CD4-positive, alpha-beta T cell treated with Interleukin-10 for 1 hour (primary cell): ENCODE measurements at places on chromosomes 6 and 20.

GRCh38 chr6:37078814-37079213 is 73.4 kb downstream of the FGD2 start:
- no peak for DNase-seq

- DNase-seq: no peak
Observed at GRCh38 chr20:7879883-7880282, 60.4 kb downstream of the HAO1 start.

DNA sequence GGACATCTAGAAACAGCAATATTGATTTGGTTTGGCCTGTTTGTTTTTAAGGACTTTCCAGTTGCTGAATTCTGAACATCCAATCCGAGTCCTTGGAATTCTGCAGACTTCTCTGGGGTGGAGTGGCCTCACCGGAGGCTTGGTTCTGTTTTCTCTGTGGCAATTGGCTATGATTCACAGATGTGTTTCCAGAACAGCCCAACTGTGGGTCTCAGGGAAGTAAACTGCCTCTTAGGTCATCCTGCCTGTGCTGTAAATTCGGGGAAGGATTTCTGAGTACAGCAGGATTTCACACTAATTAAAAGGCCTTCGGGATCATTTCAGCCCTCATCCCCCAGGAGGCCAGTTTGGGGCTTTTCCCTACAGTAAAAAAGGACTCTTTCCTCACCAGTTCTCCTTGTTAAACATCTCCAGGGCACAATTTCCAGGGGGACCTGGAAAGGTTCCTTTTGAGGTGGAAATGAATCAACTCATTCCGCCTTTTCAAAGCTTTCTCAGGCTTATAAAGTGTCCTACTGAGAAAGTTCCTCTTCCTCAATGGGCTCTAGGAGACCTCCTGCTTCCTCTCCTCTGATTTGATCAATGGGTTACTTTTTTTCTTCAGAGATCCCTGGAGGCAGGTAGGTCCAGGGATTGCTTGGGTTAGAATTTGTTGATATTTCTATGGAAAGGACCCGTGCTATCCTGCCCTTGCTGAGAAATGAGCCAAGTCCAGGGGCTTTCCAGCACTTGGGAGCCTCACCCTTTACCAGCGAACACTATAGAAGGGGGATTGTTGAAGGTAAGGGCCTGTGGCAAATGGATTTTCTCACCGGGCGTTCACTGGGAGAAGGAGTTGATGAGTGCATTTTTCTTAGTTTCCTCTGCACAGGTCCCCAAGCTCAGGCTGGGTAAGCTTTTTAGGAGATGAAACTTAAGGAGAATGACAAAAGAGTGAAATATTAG is 114.6 kb downstream of the CLIC5 start:
- no peak for DNase-seq

GRCh38 chr6:149231778-149232177 is 85.7 kb upstream of the TAB2 start:
- no peak for DNase-seq
